ENCODE measurements at places on chromosomes 1 and 21.
A peak's percentile ranks its signal among the peaks of the same experiment; 100 is the strongest.

DNA sequence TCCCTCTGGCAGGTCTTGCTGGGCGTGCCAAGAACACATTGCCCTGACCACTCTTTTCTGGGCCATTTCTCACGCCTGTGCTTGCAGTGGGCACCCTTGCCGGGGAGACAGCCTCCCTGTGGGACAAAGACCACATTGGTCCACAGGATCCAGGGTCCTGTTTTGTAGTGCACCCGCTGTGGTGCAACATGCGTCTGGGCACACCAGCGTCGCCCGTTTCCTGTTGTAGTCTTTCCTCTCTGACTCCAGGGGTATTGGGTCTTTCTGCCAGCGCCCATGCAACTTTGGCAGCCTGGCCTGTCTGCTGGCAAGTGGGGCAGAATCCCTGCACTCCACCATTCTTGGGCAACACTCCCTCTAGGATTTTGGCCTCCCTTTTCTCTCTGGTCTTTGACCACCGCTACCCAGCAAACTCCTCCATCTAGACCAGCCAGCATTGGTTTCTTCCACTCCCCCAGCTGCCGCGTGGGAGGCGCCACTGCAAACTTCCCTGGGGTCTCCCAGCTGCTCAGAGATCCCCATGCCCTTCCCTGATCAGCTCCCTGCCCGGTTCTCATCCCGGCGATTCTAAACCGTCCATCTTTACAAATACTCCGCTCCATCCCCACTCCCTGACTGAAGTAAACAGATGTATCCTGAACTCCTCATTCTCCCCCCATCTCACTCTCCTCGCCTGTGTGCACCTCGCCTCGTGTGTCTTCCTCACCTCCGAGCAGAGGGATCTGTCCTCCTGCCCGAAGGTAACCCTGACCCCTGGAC, 1.2 kb upstream of the TPRG1L start:
- no peak for DNase-seq

- DNase-seq = no peak
These were observed 10.1 kb downstream of the GLIS1 start for GRCh38 chr1:53728702-53729455.

- DNase-seq = no peak
These were observed 32.4 kb upstream of the CAMSAP2 start for GRCh38 chr1:200706111-200706814.

- DNase-seq = peak; percentile 54
These were observed 2.8 kb downstream of the RGS16 start for GRCh38 chr1:182601416-182601786.

DNA sequence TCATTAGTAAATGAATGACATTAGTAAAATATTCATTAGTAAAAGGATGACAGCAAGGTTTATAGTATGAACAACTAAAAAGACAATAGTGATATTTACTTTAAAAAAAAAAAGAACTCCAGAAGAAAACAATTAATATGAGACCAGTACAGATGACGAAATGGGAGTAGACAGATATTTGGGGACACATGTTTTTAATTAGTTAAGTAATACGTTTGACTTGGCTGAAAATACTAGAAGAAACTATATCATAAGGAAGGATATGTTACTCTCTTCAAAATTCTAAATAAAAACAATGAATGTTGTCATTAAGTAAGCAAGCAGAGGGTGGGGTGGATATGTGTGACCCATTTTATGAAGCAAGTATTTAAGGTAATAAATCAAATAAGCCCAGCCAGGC, 61.9 kb downstream of the GPATCH2 start:
- DNase-seq = no peak

GRCh38 chr1:145690587-145691558, 16.3 kb downstream of the PDZK1 start:
- DNase-seq = no peak

Measured in NCI-H2081 treated with DMSO at 0.1 percent for 48 hours (cell line).